Activated CD4-positive, alpha-beta T cell treated with anti-CD3 and anti-CD28 coated beads for 1 hour (primary cell): ENCODE measurements at places on chromosomes 12 and 14.

DNA sequence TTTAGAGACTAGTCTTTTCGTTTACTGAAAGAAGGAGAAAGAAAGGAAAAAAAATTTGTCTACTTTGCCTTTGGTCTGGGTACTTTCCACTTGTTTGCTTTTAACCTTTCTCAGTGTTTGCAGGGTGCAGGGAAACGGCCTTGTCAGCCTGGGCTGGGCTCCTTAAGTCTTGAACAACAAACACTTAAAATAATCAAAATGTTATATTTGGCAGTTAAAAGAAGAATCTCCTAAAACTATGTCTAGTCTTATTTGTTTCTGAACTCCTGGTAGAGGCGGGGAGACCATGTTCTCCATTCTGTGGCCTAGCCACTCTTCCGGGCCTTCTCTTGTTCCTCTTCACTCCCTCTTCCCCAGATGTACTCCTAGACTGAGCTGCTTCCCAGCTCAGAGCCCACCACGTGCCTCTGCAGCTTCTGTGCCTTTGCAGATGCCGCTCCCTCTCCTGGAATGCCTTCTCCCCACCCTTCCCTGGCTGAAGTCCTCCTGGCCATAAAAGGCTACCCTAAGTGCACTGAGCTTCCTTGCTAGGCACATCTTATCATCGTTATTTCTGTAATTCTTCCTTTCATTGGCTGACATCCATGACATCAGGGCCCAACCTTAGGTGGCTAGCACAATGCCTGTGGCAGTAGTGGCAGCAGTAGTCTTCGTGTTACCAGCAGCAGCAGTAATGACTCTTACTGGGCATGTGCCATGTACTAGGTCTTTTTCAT, 432.9 kb downstream of the ZFP36L1 start:
- no peak for DNase-seq

DNA sequence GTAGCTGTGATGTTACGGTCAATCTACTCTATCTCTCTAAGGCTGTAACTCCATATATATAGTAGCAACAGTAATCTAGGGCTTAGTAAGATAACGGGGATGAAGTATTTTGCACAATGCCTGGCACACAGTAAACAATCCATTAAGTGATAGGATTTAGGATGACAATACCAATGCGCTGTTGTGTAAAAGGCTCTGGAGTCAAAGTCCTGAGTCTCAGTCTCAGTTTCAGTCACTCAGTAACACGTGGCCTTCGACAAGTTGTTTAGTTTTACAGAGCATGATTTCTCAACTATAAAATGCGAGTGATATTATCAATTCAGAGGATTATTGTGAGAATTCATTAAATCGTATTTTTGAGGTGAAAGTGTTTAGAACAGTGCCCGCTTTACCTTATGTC, 162.4 kb downstream of the GARIN6 start:
- DNase-seq: no peak

- DNase-seq: no peak
Observed at GRCh38 chr14:59247801-59248584, 59.5 kb downstream of the DAAM1 start.

DNA sequence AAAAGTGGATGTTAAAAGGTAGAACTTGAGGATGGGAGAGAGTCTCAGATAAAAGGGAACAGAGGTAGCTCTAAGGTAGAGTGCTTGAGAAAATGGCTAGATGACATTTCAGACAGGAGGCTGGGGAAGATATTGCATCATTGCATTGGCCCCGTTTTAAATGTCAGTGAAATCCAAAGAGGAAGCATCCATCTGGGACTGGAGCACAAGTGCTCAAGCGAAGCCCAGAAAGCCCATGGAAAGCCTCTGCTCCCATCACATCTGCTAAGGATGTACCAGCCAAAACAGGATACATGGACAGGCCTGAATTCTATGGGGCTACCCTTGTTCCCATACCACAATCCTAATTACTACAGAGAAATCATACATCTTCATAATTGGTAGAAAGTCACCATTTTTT, 581.5 kb upstream of the TMEM132C start:
- no peak for DNase-seq

- no peak for DNase-seq
Observed at GRCh38 chr12:54222609-54223008, 33.8 kb upstream of the SMUG1 start.

DNA sequence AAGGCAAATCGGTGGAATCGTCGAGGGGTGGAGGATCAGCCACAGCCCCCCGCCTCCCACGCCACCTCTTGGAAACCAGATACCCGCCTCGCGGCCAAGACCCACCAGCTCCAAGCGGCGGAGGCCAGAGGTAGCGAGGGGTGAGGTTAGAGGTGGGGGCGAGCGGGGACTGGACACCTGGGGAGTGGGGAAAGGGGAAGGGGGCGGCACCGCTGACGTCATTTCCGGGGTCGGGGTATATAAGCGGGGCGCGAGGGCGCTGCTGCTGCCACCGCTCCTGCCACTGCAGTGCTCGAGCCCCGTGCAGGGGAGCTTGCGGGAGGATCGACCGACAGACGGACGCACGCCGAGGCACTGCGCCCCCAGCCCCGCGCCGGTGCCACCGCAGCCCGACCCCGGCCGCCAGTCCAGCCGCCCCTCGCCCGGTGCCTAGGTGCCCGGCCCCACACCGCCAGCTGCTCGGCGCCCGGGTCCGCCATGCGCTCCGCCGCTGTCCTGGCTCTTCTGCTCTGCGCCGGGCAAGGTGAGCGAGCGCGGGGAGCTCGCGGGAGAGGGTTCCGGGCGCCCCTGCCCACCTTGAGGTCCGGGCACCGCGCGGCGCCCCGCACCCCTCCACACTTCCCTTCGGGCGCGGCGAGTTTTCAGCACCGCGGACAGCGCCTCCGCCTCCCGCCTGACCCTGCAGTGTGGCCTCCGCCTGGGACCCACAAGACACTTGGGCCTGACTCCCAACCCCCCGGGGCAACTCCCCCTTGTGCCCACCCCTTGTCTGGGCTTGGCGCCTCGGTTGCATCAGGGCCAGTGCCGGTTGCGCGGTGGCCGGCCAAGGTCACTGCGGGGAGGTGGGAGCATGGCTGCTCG, at the start of gene CHGA:
CHGA (plus strand) TSS at position 268 of the 861 bp plus-strand sequence; CDS start at position 478, 210 bp downstream.
- no peak for DNase-seq

DNA sequence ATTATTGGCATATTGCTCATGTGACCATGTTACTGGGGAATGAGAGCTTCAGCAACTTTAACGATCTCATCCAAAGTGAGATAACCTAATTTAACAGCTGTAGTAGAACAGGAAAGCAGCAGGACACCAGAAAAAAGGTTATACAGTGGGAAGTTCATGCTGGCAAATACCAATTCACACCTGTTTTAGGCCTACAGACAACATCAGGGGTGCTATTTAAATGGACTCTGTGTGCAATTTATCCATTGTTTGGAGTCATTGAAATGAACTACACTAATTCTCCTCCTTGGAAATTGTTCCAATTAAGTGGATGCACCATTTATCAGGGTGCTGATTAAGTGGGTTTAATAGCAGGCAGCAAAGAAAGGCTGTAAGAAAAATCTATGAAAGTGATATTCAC, 424.4 kb upstream of the LMO3 start:
- DNase-seq: no peak

GRCh38 chr12:12353807-12354206, 3.1 kb upstream of the BORCS5 start:
- no peak for DNase-seq

- DNase-seq: no peak
Observed at GRCh38 chr12:76264611-76265012, 83.6 kb downstream of the BBS10 start.

- DNase-seq: no peak
Observed at GRCh38 chr14:68679746-68680467, 113.0 kb downstream of the ZFP36L1 start.

DNA sequence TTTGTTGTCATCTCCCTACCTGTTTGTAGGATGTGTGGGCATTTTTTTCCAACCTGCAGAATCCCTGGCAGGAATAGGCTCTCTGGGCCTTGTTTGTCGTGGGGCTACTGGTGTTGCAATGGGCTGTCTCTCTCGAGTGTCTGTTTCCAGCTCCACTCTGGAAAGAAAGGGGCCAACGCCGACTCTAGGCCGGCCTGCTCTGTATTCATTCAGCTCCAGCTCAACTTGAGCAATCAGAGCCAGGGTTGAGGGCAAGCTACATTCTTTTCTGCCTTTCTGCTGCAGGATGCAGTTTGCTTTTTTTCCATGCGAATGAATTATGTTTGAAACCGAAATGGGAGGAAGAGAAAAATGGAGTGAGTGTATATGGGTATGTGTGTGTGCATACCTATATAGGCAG, 2.3 kb downstream of the JDP2 start:
- no peak for DNase-seq

GRCh38 chr14:56135001-56135400, 16.8 kb downstream of the PELI2 start:
- DNase-seq: no peak

GRCh38 chr14:74852922-74853530, 22.9 kb downstream of the PROX2 start:
- DNase-seq: no peak

GRCh38 chr12:132955094-132956010, 754 bp downstream of the ZNF605 start:
- no peak for DNase-seq

GRCh38 chr12:53965281-53966084, 7.4 kb upstream of the HOXC11 start:
- DNase-seq: no peak

- no peak for DNase-seq
Observed at GRCh38 chr12:10131111-10131690, 1.2 kb upstream of the CLEC7A start.

GRCh38 chr12:18629916-18630315, 107.9 kb downstream of the PLCZ1 start:
- DNase-seq: no peak

GRCh38 chr12:45575823-45576475, 153.6 kb upstream of the ARID2 start:
- DNase-seq: no peak

GRCh38 chr14:33240466-33240865, 301.8 kb downstream of the NPAS3 start:
- DNase-seq: no peak

GRCh38 chr14:59316151-59316830, 127.8 kb downstream of the DAAM1 start:
- DNase-seq: no peak

DNA sequence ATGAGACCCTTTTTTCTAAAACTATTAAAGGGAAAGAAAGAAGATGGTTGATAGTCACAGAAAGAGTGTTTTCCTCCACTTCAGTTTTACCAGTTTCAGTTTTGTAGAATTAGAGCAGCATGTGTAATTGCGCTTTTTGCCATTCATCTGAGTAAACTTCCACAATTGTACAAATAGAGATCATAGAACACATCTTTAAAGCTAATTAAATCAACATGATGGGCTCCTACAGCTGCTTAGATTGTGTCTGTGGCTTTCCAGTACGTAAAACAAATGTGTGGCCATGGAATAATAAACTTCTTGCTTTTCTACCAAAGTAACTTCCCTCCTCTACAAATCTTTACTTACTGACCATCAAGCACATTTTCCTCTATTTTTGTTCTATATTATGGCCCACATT, 84.2 kb upstream of the LRIG3 start:
- no peak for DNase-seq

- DNase-seq: no peak
Observed at GRCh38 chr12:114501474-114501807, 95.5 kb upstream of the TBX5 start.

DNA sequence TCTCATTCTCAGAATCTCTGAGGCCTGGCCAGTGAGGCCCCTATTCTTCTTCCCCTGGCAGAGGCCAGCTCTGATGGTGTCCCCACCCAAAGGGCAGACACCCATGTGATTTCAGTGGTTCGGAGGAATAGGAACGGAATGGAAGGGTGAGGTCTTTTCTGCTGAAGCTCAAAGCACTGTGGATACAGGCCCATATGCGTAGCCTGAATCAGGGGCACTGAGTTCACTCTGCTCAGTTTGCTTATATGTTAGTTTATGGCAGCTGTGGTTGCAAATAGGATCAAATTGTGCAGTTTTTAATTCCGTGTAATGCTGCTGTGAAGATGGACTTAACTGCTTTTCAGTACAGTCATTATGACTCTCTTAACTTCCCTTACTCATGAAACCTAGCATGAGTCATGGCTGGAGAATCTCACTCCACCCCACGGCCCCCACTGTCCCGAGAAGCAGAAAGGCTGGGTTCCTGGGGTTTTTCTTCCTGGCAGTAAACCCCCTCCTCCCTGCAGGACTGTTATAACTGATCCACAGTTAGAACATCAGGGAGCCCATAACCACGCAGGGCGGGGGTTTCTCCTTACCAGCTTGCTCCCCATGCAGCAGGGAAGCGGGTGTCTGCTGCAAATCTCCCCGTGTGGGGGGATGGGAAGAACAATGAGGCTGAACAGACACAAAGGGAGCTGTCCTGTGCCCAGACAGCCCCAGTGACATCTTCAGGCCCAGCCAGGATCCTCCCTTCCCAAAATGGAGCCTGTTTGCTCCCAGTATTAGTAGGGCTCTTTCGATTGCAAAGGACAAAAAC, 122.7 kb downstream of the SLC38A6 start:
- no peak for DNase-seq

- DNase-seq: no peak
Observed at GRCh38 chr12:27183342-27183741, 60.7 kb upstream of the STK38L start.

GRCh38 chr14:43914041-43914693, 592.9 kb downstream of the FSCB start:
- no peak for DNase-seq

GRCh38 chr14:54807428-54807827, 95.2 kb downstream of the GCH1 start:
- DNase-seq: no peak

DNA sequence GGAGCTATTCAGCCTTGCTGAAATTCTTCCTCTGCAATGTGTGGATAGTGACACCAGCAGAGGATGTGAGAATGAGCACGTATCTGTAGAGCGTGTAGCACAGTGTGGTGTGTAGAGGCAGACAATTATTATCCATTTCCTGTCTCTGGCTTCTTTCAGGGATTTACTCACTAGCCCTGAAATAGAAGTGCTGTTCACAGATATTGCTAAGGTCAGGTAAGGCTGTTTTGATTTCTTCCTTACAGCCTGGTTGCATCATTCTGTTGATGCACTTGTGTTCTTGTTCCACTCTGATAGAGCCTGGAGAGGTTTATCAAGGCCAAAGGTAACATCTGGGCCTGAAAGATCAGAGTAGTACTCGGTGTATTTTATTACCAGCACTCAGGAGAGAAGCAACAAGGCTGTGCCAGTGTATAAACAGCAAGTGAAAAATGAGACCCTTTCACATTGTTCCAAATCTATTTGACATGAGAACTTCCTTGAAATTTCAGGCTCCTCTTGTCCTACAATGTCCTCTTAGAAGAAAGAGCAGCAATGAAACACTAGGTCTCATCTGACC, 16.7 kb downstream of the ARG2 start:
- DNase-seq: no peak

GRCh38 chr12:77925536-77926108, 94.9 kb downstream of the NAV3 start:
- no peak for DNase-seq

DNA sequence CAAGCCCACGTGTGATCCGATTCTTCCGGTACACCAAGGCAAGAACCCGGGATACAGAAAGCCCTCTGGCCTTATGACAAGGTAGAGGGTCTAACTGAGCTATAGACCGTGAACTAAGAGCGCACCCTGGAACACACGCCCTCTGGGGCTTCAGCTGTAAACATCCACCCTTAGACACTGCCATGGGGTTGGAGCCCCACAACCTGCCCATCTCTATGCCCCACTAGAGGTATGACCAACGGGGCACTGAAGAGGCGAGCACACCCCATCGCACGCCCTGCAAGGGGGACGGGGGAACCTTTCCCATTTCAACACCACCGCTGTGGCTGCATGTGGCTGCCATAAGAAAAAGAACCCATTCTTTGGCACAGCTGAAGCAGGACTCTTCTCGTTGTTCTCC, 1206.0 kb upstream of the TMEM132C start:
- DNase-seq: no peak
